ENCODE measurements at places on chromosomes 13 and 19. TPM values are rescaled to one million over a fixed set of nuclear protein-coding genes. Genes with fewer than 3 reads are reported as not detected.

- H3K36me3 ChIP-seq, result no peaks in the 10 kb centered on the region
- no peak overlapping the region for H3K4me3 ChIP-seq
- DNase-seq, result no peak
- peaks cover 2% of the 10 kb centered on the region for H3K27me3 ChIP-seq
- H3K4me1 ChIP-seq, result no peaks in the 10 kb centered on the region
Observed at GRCh38 chr19:54391589-54392061, 23.6 kb upstream of the TTYH1 start.

DNA sequence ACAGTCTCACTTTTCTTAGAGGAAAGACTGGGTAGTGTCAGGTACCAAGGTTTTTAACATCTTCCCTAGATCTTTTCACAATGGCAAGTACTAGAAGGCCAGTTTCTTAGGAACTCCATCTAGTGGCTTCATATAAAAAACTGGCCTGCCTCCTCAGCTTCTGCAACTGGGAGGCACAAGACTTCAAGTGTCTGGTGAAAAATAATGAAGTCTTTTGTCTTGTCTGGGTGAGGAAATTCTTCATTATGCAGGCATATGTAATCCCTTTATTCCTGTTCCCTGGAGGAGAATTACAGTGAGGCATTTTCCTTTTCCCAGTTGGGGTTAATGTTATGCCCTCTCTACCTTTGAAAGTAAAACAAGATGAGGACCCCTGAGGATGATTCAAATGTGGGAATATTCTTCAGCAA, 300.5 kb downstream of the NALCN start:
- H3K4me1 ChIP-seq, result no peaks in the 10 kb centered on the region
- no peak for DNase-seq
- H3K27me3 ChIP-seq, result no peaks in the 10 kb centered on the region
- H3K36me3 ChIP-seq, result no peaks in the 10 kb centered on the region
- no peak overlapping the region for H3K4me3 ChIP-seq

DNA sequence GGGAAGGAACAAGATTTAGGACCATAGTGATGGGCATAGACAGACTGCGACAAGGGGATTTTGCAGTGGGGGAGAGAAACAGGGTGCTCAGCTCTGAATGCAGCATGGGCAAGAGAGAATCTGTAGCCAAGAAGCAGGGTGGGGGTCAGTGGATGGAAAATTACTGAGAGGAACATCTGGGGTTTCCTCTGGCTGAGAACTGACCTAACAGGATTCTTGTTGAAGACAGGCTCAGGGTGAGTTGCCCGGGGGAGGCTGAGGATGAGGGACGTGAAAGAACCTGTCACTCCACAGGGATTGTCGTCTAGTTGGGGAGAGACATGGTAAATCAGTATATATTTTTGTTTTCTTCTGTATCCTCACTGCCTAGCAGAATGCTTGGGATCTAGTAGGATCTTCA, 118.7 kb upstream of the PEG3 start:
- H3K4me1 ChIP-seq, result no peaks in the 10 kb centered on the region
- H3K36me3 ChIP-seq, result no peaks in the 10 kb centered on the region
- H3K4me3 ChIP-seq, result no peak overlapping the region
- no peak for DNase-seq
- no peaks in the 10 kb centered on the region for H3K27me3 ChIP-seq

DNA sequence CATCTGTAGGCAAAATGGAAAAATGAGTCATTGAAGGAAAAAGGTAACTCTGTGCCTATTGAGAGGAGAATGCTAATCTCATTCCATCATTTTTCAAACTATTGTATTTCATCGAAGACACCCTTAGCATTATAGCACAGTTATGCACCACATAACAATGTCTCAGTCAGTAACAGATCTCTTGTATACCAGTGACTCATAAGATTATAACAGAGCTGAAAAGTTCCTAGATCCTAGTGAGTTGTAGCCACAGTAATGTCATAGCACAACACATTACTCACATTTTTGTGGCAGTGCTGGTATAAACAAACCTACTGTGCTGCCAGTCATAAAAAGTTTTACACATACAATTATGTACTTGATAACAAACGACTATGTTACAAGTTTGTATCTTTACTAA, 1077.6 kb downstream of the DIAPH3 start:
- no peak overlapping the region for H3K4me3 ChIP-seq
- no peak overlapping the region for H3K27ac ChIP-seq
- H3K4me1 ChIP-seq, result no peaks in the 10 kb centered on the region
- H3K27me3 ChIP-seq, result no peaks in the 10 kb centered on the region
- no peaks in the 10 kb centered on the region for H3K36me3 ChIP-seq
- no peak for DNase-seq

Gene DCT
- polyA plus RNA-seq, result not detected

Gene GJB2
- polyA plus RNA-seq, result 23.6 TPM

Data from liver (tissue), 10 donors.